ENCODE measurements at places on chromosomes 3 and 15.

GRCh38 chr3:38960042-38960622, 91.6 kb downstream of the SCN11A start:
- DNase-seq: no peak

GRCh38 chr3:120088622-120089021, 5.6 kb downstream of the GSK3B start:
- no peak for DNase-seq

DNA sequence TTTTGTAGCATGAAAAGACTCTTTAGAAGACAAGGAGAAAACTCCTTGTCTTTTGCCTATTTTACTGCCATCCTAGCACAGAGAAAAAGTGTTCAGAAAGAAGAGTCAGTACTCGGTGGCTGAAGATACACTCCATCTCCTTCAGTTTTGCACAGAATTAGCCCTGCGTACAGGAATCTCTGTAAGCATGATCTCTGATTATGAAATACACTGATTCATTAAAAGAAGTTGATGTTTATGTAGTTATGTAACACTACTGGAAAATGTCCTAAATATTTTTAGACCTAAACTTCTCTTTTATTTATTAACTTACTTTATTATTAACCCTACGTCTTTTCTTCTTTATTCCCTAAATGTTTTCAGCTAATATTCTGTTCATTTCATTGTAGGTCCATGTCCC, 138.4 kb downstream of the LEKR1 start:
- no peak for DNase-seq

- DNase-seq: no peak
These were observed 28.2 kb upstream of the MGA start for GRCh38 chr15:41631880-41632470.

- DNase-seq: no peak
These were observed 51.6 kb upstream of the HEG1 start for GRCh38 chr3:125107363-125107762.

- no peak for DNase-seq
These were observed 107.0 kb upstream of the PFN2 start for GRCh38 chr3:150077581-150078247.

DNA sequence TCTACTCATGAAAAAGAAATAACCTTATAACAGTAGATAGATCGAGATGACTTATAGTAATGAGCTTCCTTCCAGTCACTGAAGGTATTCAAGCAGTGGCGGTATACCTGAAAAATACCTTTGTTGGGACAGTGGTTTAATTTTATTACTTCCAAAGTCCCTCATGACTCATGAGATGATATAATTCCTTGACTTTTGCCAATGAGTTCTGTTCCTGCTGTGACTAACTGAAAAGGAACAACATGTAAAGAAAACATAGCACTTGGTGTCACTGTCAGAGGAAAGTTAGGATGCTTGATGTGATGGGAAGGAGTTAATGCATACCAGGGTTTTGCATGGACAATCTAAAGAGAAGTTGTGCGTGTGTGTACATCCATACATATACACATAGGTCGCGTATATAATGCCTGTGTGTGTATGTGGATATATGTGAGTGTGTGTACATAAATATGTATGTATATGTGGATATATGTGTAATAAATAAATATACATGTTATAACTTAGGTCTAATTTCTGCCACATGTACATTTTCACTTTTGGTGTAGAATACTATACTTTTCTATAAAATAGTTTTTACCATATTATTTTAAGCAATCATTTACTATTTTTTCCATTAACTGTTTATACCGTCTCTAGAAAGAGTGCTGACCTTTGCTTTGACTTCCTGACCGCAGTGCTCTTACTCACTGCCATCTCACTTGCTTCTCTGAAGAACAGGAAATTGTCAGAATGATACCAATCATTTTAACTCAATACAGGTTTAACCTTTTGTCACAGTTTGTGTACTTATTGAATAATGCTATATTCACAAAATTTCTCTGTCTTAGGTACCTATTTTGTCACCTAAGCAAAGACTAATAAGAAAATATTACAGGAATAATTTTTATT, 12.6 kb upstream of the PAK2 start:
- no peak for DNase-seq

GRCh38 chr3:124363476-124363875, 366.8 kb upstream of the UMPS start:
- DNase-seq: no peak

GRCh38 chr3:31946484-31947081, 34.5 kb downstream of the OSBPL10 start:
- DNase-seq: no peak

- DNase-seq: no peak
These were observed 19.6 kb upstream of the ZKSCAN7 start for GRCh38 chr3:44535364-44535763.

- DNase-seq: no peak
These were observed 29.5 kb downstream of the PDE8A start for GRCh38 chr15:85011160-85011571.

DNA sequence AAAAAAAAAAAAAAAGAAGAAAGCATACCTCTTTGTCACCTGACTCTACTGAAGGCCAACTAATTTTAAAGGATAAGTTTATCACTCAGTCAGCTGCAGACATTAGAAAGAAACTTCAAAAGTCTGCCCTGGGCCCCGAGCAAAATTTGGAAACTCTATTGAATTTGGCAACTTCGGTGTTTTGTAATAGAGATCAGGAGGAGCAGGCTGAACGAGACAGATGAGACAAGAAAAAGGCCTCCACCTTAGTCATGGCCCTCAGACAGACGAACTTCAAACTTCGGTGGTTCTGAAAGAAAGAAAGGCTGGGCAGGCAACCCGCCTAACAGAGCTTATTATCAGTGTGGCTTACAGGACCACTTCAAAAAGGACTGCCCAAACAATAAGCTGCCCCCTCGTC, 18.5 kb downstream of the GLDN start:
- DNase-seq: no peak

DNA sequence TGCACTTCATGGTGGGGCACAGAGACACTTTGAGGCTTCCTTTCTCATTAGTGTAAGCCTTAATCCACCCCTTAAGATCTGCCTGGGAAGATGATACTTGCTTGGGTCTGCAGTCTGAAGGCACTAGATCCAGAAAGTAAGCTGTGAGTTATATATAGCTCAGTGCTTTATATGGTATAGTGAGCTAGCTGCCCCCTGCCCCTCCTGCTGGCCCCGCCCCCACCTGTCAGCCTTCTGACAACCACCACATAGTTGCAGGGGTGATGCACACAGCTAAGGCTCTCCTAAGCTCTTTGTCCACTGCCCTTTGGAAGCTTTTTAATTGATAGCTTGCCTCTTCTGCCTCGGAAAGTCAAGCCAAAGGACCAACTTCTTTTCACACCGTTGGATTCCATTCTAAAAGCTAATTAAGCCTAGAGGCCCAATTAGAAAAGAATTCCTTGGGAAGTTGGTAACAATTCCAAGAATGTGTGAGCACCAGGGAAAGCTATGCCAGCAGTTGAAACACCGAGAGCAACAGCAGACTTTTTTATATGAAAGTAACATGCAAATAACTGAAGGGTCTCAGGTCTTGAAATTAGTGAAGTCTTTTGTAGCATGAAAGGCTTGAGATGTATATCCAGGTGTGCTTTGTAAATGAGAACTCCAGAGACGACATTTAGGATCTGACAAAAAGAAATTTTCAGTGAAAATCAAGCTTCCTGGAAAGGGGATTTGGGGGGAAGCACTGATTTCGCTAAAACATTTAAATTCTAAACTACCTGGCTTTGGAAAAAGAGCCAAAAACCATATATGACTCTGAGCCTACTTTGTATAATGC, 2.3 kb downstream of the TPM1 start:
- DNase-seq: no peak

DNA sequence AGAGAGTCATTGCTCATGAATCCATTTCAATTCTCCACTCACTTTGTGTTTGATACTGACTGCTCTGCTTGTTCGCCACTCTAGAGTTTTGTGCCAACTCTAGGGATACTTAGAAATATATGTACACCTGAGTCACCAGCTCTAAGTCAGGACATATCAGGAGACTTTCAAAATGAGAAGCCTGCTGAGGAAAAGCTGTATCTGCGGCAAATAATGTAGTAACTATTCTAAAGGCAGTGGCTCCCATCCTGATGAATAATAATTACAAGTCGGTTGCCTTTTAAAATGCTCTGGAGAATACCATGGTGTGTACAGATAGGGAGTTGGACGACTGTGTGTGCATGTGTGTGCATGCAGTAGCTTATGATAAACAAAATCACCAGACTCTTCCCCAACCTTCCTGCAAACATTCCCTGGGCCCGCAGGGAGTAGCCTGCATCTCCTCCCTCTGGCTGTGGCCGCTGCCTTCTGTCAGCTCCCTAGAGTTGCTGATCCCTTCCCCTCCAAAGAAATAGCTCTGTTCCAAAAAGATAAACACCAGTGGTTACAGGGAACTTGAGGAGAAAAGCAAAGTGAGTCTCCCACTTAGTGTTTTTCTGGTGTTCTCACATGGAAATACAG, 346.3 kb upstream of the UMPS start:
- no peak for DNase-seq

GRCh38 chr3:82891028-82891427, 1129.6 kb upstream of the GBE1 start:
- no peak for DNase-seq

- DNase-seq: no peak
These were observed 80.6 kb downstream of the RAD18 start for GRCh38 chr3:8882642-8883041.

DNA sequence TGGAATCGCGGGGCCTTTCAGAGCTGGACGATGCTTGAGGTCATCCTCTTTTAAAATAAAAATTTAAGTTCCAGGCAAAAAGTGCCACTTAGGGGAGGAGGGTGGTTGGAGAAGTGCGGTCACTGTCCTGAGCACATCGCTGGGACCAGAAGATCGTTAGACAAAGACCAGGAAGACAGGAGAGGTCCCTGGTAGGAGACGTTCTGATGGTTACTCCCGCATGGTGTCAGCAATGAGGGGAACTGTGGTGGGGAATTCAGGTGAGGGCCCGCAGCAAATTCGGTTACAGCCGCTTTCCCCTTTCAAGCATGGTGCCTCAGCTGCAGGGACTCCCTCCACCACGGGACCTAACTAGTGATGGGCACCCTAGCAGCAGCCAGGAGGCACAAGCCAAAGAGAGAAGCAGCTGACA, 1.0 kb upstream of the ISY1 start:
- DNase-seq: no peak

DNA sequence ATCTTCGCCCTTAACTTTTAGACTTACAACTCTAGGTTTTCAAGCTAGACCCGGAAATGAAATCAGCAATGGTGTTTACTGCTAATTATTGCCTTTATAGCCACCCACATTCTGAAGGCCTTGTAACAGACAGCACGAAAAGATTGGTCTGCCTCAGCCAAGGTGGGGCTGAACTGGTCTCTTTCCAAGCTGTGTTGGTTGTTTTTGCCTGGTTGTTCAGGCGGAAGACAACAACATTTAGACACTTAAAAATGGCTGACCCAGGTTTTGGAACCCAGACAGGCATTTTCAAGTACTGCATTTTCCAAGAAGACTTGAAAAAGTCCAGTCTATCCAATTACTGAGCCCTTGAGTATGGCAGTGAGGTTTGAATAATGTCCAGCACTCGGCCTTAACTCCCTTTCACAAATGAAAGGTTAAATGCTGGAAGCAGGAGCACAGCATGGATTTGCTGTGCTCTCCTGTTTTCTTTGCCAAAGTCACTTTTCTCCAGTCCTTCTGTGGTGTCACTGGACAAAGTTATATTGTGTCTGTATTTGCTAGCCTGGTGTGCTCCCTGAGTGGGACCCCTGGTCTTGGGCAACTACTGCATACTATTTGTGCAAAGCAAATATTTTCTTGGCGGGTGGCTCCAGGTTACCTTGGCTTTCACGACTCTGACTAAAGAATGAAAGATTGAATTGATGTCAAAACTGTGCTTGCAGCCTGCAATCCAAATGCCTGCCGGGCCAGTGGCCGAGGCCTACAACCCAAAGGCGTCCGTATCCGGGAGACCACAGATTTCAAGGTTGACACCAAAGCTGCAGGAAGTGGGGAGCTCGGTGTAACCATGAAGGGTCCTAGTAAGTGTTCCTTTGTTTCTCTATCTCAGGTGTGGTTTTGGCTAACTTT, 93.5 kb downstream of the FLNB start:
- DNase-seq: no peak

DNA sequence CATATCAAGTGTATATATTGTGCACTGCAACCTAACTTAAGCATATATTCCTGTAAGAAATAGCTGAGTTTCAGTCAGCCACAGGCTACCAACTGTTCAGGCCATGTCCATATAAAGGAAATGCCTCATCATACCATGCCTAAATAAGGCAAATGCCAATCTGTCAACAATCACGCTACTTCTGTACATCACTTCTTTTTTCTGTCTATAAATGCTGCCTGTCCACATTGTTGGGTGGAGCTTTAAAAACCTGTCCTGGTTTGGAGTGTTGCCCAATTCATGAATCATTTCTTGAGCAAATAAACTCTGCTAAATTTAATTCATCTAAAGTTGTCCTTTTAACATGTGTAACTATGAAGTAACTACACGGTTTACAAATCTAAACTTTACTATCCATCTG, 1091.9 kb downstream of the NSUN3 start:
- DNase-seq: no peak
